GM12878 (cell line): ENCODE measurements at places on chromosomes 4 and X.

DNA sequence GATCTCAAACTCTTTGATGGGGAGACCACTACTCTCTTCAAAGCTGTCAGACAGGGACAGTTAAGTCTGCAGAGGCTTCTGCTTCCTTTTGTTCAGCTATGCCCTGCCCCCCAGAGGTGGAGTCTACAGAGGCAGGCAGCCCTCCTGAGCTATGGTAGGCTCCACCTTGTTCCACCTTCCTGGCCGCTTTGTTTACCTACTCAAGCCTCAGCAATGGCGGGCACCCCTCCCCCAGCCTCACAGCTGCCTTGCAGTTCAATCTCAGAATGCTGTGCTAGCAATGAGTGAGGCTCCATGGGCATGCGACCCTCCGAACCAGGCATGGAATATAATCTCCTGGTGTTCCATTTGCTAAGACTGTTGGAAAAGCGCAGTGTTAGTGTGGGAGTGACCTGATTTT lies 42.1 kb upstream of the UGT2B10 start:
- no peaks in the 10 kb centered on the region for H3K4me1 ChIP-seq
- no peak for DNase-seq
- no peak overlapping the region for H3K4me3 ChIP-seq
- no peak overlapping the region for H3K27ac ChIP-seq
- no peaks in the 10 kb centered on the region for H3K27me3 ChIP-seq

GRCh38 chr4:112120021-112120420 lies 25.2 kb upstream of the FAM241A start:
- no peaks in the 10 kb centered on the region for H3K27me3 ChIP-seq
- no peak overlapping the region for H3K27ac ChIP-seq
- peaks cover 4% of the 10 kb centered on the region; the same call in 1 of the 2 replicates for H3K4me1 ChIP-seq
- DNase-seq = no peak
- no peaks in the 10 kb centered on the region for H3K36me3 ChIP-seq

GRCh38 chrX:39555431-39555830 lies 542.3 kb downstream of the BCOR start:
- H3K27ac ChIP-seq = no peak overlapping the region
- no peaks in the 10 kb centered on the region for H3K36me3 ChIP-seq
- DNase-seq = no peak
- H3K27me3 ChIP-seq = no peaks in the 10 kb centered on the region; the same call in 1 of the 2 replicates
- no peaks in the 10 kb centered on the region; the same call in 1 of the 2 replicates for H3K4me1 ChIP-seq

DNA sequence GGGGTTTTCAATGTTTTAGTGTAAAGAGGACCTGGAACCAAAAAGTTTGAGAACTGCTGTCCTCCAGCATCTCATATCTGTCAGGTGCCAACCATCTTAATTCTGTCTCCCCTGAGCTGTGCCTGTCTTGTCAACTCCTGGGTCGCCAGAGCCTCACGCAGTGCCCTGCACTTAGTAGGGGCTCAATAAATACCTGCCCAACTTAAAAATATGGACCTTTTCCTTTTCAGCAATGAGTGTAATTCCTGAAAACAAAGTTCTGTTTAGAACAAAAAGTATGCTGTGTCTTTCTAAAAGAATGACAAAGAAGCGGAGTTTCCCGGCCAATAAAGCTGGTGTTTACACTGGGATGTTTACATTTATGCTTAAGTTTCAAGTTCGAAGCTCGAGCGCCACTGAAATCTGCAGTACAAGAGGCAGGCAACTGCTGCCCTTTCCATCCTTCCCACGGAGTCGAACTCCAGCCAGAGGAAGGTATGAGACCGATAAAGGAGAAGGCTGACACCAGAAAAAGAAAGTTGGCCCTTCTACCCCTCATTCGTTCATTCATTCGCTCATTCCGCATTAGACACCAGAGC lies 1.1 kb upstream of the HTATSF1 start:
- no peaks in the 10 kb centered on the region for H3K4me1 ChIP-seq
- no peak for DNase-seq
- no peaks in the 10 kb centered on the region for H3K27me3 ChIP-seq

- H3K27ac ChIP-seq = no peak overlapping the region
- no peak for DNase-seq
- H3K4me1 ChIP-seq = no peaks in the 10 kb centered on the region
- no peak overlapping the region for H3K4me3 ChIP-seq
- no peaks in the 10 kb centered on the region for H3K27me3 ChIP-seq
- H3K36me3 ChIP-seq = no peaks in the 10 kb centered on the region
Measured at GRCh38 chr4:165170819-165171218, 36.5 kb upstream of the KLHL2 start.
